Fibroblast of skin of left biceps (primary cell): ENCODE measurements at places on chromosomes 11 and 22.

GRCh38 chr11:10287140-10287539 lies 6.9 kb downstream of the SBF2 start:
- no peak for DNase-seq

DNA sequence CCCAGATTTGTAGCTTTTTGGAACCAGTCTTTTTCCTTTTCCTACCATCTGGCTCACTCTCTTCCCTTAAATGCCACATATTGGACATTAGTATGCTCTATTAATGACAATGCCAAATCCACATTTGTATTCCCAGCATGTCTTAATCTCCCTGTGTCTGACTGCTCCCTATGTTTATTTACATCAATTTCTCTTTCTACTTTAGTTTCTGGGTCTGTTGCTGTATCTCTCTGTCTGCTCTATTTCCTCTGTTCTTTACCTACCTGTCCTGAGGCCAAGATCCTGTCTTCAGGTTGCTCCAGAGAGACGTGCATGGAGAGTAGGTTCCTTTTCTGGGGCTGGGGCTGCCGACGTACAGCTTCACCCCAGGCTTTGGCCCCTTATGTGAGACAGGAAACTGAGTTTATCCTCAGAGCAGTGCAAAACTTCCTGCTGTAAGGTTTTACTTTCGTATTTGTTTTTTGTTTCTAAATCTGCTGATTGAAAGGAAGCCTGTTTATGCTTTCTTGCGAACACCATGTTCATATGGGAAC lies 25.6 kb downstream of the OR2AG2 start:
- DNase-seq = no peak

DNA sequence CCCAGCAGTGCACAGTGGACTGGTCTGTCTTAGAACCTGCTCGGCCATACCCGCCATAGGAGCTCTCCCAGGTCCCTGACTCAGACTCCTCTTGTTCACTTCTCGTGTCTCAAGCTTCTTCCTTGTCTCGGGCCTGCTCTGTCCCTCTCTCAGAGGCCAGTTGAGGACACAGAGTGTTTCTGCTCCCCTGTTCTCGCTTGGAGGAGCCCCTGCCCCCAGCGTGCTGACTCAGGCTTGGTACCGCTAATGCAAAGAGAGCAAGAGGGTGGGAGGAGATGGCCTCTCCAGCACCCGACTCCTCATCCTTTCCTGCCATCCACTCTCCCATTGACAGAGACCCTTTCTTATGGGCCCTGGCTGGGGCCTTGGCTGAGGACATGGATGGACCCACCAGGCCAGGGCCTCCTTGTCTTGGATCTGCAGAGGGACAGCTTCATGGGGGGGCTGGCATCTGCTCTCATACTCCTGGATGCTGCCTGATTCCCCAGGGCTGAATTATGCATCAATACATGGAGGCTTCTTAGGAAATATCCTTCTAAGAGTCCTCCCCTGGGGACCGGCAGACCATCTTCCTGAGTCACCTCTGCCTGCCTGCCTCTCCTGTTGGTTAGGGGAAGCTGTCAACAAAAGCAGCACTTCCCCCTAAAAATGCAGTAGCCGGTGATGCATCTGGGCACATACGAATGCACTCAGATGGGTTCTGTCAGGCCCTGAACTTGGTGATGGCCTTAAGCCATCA lies 15.9 kb downstream of the TSPAN18 start:
- no peak for DNase-seq

GRCh38 chr11:88363648-88364065 lies 26.1 kb upstream of the CTSC start:
- DNase-seq = no peak

GRCh38 chr11:24738972-24739371 lies 242.1 kb downstream of the LUZP2 start:
- DNase-seq = no peak

GRCh38 chr11:69965821-69966582 lies 112.1 kb upstream of the ANO1 start:
- no peak for DNase-seq

- DNase-seq = no peak
Observed at GRCh38 chr11:120867531-120867930, 156.4 kb upstream of the TBCEL start.

- peak; percentile 49 for DNase-seq
Observed at GRCh38 chr22:32957200-32957803, 100.9 kb downstream of the SYN3 start.

DNA sequence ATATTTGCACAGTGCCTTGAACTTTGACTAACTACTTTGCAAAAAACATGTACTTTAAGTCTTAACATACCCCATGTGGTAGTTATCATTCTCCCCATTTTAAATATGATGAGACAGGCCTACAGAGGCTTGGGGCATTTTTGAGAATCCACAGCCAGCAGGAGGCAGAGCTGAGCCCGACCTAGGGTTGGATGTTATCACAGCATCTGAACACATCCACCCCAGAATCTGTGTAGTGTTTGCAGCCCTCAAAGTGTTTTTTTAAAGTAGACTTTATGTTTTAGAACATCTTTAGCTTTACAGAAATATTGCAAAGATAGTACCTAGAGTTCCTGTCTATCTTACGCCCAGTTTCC lies 17.6 kb downstream of the OTOG start:
- DNase-seq = no peak

DNA sequence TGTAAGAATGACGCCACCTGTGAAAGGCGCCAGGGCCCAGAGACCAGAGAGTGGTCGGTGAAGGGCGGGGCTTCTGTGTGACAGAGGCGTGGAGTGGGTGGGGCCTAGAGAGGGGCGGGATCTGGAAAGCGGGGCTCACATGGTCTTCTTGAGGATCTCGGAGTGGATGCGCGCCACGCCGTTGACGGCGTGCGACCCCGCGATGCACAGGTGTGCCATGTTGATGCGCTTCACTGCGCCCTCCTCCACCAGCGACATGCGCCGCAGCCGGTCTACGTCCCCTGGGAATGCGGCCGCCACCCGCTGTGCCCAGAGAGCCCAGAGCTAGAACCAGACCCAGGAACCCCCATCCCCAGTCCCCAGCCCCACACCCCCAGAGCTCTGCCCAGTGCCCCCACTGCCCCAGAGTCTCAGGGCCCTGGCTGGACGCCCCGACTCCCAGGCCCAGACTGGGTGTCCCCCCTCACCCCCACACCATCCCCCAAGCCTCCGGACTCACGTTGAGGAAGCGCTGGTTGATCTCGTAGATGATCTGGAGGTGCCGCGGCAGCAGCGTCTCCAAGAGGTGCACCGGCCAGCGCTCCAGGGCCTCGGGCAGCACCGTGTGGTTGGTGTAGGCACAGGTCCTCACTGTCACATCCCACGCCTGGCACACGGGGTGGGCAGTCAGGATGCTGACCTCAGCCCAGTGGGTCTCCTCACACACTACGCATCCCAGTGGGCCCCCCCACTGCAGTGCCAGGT lies 6.2 kb downstream of the PYGM start:
- DNase-seq = no peak

DNA sequence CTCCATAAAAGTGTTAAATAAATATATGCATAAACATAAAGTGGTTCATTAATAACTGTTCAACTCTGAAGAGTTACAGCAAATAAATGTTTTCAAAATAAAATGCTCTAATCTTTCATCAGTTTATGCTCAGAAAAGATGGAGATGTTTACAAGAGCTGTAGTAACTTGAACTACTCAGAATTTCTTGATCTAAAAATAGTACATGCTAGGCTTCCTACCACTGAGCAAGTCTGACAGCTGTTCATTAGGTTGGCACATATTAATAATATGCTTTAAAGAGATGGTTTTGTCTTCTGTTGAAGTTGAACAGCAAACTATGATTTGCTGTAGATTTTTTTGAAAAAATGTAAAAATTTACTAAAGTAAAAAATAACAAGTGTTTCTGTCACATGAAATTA lies 10.8 kb upstream of the SLN start:
- no peak for DNase-seq

- no peak for DNase-seq
Observed at GRCh38 chr22:39135092-39135896, 17.2 kb downstream of the CBX7 start.

DNA sequence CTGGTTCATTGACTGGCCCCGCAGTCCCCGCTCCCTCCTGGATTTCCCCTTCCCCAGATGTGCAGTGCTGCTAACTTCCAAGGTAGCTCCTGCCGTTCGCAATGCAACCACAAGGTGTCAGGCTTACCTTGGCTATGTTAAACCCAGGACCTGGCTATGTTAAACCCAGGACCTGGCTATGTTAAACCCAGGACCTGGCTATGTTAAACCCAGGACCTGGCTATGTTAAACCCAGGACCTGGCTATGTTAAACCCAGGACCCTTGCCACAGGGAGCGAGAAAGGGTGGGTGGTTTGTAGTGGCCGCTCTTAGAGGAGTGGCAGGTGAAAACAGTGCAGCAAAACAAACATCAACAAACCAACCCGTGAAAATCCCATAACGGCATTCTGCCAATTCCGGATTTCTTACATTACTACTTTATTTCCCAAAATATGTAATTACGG lies 2.9 kb upstream of the ADAMTS8 start:
- no peak for DNase-seq

DNA sequence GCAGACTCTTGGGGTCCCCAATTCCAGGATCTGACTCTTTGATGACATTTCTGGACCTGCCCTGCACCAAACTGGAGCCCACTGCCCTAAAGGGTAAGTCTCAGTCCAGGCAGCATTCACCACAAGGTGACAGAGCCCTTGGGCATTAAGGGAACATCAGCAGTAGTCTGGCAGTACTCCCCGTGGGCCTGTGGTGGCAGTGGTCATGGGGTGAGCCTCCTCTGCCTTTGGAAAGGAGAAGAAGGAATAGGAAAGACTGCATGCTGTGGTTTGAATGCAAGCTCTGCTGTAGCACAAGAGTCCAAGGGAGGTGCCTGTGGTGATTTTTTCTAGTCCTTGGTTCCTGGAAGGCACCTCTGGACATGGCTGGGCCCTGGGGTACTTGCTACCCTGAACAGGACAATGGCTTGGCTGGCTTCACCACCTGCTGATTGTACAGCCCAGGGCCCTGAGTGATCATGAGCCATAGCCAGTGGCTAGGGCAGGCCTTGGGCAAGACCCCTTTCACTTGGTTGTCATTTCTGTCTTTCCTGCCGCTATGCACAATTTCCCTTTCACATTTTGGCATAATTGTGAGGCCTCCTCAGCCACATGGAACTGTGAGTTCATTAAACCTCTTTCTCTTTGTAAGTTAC lies 160.7 kb upstream of the GRIA4 start:
- no peak for DNase-seq

DNA sequence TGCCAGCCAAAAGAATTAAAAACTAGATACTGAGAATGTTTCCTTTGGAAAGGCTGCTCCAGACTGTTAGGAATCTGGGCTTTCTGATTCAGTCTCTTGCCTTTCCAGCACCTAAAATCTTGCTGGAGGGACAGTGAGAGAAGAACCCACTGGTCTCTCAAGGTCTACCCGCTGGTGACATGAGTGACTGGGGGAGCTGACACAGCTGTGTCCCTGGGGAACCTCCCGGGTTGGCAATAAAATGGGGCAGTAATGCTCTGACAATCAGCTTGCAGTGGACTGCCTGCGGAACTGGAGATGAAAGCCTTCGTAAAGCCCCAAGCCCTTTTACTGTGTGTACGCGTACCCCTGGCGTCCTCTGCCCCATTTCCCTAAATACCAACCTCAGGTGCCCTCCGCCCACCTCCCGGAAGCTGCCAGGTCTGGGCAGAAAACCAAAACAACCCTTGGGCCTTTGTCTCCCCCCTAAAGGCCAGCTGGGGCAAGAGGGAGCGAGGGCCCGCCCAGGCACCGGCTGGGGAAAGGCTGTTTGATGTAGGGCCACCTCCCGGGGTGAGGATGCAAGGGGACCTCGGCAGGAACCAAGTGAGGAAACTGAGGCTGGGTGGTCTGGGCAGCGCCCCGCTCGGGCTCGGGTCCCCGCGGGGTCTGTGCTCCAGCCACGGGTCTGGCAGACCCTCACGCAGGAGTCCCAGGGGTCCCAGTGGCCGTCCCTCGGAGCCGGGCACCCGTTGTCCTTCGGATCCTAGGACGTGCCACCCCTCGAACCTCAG lies 741 bp downstream of the CARS1 start:
- no peak for DNase-seq

- DNase-seq = no peak
Observed at GRCh38 chr22:37910890-37911672, 5.0 kb downstream of the MICALL1 start.

GRCh38 chr11:60084631-60085273 lies 3.7 kb upstream of the MS4A2 start:
- no peak for DNase-seq

DNA sequence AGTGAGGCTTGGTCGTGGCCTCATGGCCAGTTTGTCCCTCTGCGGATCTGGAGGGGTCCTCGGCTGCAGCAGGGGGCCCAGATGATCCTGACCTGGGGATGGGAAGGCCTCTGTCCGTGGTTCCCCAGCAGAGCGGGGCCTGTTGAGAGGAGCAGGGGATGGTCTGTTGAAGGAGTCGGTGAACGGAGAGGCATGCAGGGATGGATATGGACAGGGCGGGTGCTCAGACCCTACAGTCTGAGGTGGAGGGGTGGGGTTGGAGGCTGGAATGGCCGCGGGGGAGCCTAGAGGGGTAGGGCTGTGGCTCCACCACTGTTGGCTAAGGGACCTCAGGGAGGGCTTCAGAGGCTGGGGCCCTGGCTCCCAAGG lies 33.8 kb downstream of the RTN4R start:
- DNase-seq = no peak

GRCh38 chr22:40498420-40499208 lies 128.2 kb downstream of the SGSM3 start:
- peak; percentile 76 for DNase-seq

DNA sequence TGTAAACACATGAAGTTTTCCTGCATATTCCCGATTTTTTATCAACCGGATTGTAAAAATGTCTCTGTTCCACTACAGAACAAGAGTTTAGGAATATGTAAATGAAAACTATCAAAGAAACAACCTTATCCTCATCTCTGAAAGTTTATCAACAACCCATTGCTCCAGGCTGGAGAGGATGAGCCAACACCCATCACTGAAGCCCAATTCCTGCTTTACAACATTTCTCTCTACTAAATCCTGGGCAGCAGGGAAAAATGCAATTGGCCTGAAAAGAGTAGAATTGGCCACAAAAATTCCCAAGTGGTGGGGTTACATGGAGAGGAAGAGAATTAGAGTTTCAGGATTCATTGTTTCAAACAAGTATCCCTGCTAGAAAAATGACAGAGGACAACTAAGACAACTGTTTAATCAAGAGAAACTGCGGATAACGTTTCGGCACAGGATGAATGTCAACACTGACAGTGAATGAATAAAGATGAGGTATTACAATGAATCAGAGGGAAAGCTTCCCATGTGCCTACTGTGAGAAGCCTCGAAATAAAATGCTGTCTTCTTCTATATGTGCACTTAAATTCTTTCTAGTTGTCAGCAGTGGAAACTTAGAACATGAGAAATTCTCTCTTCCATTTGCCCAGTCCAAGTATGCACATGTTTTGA lies 317.3 kb upstream of the ANO3 start:
- DNase-seq = no peak
